T-helper 17 cell (primary cell): ENCODE measurements at places on chromosomes 11 and 22.

DNA sequence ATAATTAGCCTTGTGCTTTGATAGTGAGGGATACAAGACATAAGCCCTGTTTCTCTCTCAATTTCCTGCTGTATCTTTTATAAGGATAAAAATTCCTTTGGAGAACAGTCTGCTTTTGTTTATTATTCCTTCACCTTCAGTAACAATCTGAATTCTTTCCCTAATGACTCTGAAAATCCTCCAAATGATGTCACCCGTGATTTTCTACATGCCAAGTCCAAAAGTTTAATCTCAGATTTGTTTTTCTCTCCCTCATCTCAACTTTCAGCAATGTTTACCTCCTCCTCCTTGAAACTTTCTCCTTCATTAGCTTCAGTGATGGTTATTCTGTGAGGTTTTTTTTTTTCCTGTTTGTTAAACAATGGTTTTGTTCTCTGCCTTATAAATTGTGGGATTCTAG is 2.2 kb downstream of the OR51E2 start:
- DNase-seq: no peak

- no peak for DNase-seq
Observed at GRCh38 chr11:66011785-66012303, at the start of gene CST6. TSS of gene CST6 (plus strand) at chr11:66012008. CDS start at chr11:66012045, 37 bp downstream.

DNA sequence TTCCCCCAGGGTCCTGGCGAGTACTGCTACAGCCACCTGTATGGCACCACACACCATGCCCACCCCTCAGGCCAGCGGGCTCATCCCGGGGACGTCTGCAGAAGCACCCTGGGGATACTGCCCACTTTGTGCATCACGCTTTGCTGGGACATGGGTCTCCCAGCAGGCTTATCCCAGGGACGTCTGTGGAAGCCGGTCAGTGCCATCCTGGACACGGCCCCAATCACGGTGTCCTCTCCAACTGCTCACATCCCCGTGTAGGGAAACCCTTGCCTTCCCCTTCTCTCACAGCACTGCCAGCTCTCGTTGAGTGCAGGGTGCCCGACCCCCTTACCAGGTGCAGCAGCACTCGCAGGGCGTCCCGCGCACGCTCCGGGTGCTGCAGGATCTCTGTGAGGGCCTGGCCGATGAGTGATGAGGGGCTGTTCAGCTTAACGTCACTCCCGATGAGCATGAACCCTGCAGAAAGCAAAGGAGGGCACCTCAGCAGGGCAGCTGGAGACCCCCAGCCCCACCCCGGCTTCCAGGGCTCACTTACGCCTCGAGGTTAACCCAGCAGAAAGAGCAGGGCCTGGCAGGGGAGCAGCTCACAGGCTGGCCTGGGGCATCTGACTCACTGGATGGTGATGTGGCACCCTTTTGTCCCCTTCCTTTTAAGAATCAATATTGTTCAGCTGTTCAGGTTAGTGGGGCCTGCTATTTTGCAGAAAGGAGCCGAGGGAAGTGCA is 76.9 kb upstream of the PITPNB start:
- DNase-seq: no peak

DNA sequence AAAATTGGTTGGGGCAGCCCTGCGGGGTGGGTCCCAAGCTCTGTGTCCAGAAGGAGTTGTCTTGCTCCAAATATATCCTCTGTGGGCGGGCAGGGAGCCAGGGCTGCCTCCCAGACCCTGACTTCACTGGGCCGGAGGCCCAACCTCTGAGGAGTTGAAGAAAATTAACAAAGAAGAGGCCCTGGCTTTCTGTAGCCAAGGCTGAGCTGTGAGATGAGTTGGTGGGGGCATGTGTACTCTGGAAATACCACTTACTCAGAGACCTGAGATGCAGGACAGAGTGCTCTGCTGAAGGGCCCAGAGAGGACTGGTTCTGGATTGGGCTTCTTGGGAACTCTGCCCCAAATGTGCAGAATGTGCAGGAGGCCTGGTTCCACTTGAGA is 96.3 kb downstream of the SWAP70 start:
- DNase-seq: no peak

DNA sequence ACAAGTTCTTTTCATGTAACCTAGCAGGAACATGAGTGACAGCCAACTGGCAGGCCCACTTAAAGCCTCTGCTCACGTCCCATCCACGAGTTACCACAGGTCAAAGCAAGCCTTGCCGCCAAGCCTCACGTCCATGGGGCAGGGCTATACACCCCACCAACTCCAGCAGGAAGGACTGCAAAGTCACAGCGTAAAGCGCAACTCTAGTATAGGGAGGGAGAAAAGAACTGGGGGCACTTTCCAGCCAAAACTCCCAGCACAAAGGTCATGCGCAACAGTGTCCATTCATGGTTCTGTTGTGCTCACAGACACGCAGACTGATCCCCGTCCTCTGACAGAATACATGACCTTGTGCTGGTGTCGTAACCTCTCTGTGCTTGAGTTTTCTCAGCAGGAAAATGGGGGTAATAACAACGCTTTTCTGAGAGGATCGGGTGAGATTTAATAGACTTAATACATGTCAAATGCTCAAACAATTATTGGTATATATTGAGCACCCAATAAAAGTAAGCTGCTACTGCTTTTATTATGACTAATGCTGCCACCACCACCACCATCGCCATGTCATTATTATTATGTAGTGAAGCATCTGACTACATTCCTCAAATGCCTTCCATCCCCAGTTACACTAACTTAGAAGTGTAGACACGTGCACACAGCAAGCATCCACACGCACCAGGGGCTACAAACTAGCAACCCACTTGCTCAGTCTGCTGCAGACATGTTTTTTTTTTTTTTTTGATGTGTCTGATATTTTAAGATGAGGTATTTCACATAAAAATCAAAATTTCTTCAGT is 104.4 kb upstream of the PARVA start:
- no peak for DNase-seq
